ENCODE measurements at places on chromosomes 1 and 21.

DNA sequence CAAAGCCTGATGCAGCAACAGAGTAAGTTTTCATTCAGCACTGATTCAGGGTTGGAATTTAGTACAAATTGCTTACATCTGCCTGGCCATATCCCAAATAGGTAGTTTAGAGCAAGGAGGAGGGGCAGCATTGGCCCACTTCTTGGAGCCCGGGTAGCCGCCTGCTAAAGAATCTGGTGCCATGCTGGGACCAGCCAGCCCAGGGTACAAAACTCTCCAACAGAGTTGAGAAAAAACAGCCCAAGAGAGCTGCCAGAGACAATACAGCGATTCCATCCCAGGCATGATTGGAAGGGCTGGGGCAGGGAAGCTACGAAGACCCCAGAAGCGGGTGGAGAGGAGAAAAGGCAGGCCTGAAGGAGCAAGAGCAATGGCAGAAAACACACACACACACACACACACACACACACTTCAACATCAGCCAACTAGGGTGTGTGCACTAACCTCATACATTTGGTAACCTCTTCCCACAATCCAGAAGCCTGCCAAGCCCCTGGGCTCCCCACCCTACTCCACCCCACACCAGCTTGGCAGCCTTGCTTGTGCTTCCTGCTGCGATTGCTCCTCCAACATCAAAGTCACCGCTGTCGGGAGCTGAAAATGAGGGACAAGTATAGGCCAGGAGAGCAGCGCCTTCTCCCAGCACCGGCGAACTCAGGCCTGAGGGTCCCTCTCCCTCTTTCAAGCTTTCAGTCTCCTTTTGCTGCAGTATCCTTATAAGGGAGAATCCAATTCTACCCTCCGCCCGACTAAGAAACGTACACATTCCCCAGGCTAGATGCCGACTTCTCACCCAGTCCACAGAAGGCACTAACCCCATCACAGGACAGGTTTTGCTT lies 1.2 kb downstream of the PIK3C2B start:
- DNase-seq = peak; percentile 71

DNA sequence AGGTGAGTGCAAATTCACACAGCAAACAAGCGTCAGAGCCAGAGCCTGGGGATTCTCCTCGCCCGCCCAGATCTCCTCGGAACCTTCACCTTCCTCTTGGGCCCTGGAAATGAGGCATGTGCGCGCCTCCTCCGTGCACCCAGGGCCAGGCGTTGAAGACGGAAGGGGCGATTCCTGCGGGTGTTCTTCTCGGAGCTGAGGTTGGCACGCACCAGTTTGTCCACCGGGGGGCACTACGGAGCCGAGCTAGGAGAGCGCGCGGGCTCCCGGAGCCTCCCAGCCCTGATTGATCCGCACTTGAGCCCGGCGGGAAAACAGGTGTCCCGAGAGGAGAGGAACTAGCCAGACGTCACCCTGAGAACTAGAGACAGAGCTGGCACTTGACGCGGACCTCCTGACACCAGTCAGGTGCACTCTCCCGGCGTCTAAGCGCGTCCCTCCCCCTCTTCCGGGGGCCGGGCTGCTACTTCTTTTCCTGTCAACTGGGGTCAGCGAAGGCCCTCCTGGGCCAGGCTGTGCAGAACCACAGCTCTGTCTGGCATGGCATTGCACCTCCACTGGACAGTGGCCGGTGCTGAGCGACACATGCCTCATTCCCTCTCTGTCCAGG lies 18.3 kb upstream of the SERINC2 start:
- peak; percentile 94 for DNase-seq

DNA sequence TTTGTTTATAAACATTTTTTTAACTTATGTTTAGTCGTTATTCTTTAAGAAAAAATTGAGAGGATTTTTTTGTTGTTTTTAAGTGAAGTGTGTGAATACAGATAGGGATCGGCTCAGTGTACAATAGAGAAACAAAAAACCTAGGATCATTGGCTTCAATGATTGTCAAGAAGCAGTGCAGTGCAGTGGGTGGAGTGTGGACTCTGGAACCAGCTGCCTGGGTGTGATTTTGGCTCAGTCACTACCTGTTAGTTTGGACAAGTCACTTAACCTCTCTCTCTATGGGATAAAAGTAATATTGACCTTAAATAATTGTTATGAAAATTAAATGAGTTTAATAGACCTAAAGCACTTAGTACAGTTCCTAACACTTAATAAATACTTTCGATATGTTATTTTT lies 41.3 kb downstream of the SCCPDH start:
- no peak for DNase-seq

DNA sequence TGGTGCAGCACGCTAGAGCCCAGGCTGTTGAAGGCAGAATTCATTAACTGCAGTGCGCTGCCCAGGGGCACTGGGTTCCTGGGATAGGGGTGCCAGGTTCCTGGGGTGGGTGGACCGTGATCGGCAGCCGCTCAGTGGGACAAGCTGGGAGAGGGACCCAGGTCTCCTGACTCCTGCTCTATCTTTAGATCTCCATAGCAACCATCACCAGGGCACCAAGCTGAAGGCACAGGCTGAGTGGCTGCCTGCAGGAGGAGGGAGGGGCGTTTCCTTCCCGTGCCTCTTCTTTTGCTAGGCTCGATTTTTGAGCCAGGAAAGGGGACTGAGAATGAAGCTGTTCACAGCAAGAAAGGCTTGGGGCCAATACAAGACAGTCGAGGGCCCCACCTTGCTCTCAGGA lies 20.9 kb upstream of the CDCP2 start:
- DNase-seq = no peak

DNA sequence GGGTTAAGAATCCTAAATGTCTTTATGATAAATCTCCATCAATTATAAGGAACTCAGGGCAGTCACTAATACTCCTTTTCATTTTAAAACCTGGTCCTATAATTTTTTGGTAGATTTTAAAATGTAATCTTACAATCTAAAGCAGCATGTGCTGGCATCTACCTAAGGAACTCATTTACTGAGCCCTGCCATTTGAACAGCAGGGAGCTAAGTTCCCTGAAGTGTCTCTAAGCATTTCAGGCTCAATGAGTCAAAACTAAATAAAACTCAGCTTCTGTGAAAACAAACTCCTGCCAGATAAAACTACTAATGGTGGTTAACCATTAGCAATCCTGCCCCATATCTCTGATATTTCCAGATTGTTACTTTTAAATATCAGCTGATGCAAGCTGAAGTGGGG lies 1371.8 kb upstream of the PRMT6 start:
- no peak for DNase-seq

- DNase-seq = no peak
Measured at GRCh38 chr1:54481201-54481884, 66.7 kb upstream of the ACOT11 start.

DNA sequence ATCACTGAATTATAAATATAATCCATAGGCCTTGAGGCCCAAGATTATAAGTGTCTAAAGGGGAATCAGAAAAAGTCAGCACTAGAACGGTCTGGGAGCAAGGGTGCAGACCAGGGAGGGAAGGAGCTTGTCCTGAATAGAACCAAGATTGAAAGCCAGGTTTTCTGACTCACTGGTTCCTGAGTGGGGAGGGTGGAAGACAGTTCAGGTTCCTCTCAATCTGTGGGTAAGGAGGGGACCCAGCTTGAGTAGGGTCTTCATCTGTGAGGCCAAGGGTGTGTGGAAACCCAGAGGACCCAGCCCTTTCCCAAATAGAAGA lies 842 bp downstream of the LENEP start:
- DNase-seq = no peak

DNA sequence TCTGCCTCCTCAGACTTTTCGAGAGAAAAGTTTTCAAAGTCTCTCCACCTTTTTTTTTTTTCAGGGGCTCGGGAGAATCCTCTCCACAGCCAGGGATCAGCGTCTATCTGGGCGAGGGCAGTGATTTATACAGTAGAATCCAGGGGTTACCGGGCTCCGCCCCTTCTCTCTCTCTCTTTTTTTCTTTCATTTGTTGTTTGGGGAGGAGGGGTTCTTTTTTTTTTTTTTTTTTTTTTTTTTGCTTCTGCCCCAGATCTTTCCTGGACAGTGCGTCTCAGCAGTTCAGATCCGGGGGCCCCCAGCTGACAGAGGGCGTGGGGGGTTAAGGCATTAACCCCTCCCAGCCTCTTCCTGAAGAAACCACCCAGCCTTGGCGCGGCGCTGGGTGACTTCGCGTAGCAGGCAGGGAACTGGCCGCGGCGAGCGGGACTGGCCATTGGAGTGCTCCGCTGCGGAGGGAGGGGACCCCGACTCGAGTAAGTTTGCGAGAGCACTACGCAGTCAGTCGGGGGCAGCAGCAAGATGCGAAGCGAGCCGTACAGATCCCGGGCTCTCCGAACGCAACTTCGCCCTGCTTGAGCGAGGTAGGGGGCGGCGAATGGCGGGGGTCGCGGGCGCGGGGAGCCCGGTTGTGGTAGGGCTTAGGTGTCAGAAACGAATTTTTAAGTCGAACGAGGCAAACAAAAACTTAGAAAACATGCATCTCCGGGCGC lies at the start of gene S1PR1:
S1PR1 (plus strand) TSS at position 504 of the 713 bp plus-strand sequence. CDS start 1,966 bp downstream, outside the sequence.
- DNase-seq = peak; percentile 84

GRCh38 chr1:23428136-23428905 lies 3.8 kb upstream of the TCEA3 start:
- DNase-seq = no peak

- DNase-seq = no peak
Measured at GRCh38 chr1:229596925-229597699, 28.8 kb downstream of the TAF5L start.

DNA sequence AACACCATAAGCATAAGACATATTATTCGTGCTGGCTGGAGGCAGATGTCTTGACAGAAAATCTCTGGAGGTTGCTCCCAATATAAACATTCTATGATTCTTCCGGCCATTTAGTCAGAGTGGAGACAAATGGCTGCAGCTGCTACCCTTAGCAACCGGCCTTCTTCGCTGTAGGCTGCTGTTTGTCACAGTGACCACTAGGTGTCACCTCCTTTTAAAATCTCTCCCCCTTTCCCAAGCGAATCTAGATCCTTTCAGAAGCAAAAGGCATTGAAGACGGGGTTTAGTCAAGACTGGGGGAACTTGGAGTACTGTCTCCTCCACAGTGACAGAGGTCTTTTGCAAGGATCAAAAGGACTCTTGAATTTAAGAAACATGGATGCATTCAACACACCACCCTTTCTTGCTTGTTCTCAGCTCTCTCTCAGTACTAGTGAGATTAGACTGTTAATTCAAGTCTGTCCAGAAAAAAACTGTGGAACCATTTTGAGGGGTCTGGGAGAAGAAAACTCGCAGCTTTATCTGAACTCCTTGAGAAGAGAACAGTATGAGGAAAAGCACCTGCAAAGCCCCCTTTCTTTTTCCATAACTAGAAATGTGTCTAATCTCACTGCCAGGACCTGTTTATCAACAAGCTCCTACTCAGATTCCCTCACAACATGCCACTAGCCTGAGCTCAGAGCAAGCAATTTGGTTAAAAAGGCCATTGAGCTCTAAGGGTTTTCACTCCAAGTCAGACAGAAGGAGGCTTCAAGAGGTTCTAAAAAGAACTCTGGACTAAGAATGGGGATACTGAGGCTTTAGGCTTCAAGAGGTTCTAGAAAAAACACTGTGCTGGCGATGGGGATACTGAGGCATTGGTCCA lies 408.3 kb upstream of the PLXNA2 start:
- DNase-seq = peak; percentile 78

GRCh38 chr1:170692866-170693575 lies 29.1 kb downstream of the PRRX1 start:
- DNase-seq = no peak

GRCh38 chr1:56255516-56256152 lies 323.7 kb downstream of the PLPP3 start:
- DNase-seq = no peak

GRCh38 chr1:221439008-221439746 lies 302.7 kb downstream of the DUSP10 start:
- peak; percentile 88 for DNase-seq

DNA sequence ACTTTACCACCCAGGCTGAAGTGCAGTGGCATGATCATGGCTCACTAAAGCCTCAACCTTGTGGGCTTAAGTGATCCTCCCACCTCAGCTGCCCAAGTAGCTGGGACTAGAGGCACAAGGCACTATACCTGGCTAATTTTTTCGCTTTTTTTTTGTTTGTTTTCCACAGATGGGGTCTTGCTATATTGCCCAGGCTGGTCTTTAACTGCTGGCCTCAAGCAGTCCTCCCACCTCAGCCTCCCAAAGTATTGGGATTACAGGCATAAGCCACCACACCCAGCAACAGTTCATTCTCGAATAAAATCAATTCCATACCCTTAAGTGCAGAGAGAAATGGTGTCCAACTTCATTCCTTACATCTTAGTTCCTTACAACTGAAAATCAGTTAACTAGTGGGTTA lies 24.8 kb downstream of the DCAF8 start:
- DNase-seq = no peak

- DNase-seq = no peak
Measured at GRCh38 chr1:53641481-53642214, 97.3 kb downstream of the GLIS1 start.

- no peak for DNase-seq
Measured at GRCh38 chr1:27103498-27103897, 51.4 kb downstream of the SLC9A1 start.

- no peak for DNase-seq
Measured at GRCh38 chr1:107515702-107516101, 374.9 kb downstream of the NTNG1 start.

DNA sequence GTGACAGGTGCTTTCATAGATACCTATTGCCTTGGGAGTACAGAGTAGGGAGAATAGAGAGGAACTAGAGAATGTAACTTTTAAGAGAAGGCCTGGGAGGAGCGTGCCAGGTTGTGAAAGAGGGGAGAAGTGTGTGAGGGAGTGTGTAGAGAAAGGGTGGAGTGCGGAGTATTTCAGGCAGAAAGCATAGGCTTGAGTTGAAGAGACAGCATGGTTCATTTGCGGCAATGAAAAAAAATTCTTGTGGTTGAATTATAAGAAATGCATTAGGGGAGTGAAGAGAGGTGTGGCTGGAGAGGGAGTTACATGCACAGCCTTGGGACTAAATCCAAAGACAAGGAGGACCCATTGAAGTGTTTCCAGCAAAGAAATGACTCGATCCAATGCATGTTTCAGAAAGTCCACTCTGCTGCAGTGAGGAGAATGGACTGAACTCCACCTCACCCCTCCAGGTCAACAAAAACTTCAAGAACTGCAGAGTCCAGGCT lies 81.7 kb upstream of the ADAM30 start:
- no peak for DNase-seq

- DNase-seq = no peak
Measured at GRCh38 chr1:86530211-86530845, 16.6 kb upstream of the CLCA4 start.

DNA sequence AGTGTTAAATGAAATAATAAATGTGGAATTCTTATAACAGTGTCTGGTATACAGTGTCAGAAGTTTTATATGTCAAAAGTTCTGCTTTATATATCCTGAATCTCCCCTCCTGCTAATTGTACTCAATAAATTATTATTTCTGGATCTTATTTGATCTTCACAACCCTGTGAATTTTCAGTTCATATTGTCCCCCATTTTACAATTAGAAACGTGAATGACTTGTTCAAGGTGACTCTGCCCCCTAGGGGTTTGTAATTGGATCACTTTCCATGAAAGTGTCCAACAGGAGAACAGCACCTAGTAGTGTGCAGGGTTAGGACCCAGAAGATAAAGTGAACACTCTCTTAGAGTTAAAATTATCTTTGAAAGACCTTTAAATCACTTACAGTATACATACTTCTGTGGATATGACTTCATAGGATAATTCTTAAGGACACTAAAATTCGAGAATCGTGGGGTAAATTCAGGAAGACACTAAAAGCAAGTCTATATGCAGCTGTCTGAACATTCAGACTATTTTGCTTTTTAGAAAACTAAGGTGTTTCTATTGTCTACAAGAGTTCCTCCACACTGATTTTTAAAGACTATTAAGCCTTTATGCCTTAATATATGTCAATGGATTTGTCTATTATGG lies 4.5 kb upstream of the DDR2 start:
- no peak for DNase-seq

All from islet precursor cell (in vitro differentiated cells).